Ovary (tissue), 10 donors: ENCODE measurements at places on chromosomes 1 and 21. TPM values are rescaled to one million over a fixed set of nuclear protein-coding genes. Genes with fewer than 3 reads are reported as not detected.

DNA sequence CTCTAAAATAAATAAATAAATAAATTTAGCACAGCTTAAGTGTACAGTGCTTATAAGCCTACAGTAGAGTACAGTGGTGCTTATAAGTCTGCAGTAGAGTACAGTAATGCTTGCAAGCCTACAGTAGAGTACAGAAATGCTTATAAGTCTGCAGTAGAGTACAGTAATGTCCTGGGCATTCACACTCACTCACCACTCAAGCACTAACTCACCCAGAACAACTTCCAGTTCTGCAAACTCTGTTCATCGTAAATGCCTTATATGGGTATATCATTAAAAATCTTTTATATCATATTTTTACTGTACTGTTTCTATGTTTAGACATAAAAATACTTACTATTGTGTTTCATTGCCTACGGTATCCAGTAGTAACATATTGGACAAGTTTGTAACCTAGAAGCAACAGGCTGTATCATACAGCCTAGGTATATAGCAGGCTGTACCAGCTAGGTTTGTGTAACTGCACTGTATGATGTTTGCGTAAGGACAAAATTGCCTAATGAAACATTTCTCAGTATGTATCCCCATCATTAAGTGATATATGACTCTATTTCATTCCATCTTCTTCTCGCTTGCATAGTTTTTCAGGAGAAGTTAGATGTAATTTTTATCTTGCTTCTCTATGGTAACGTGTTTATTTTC lies 14.0 kb upstream of the S100B start:
- no peak for DNase-seq

DNA sequence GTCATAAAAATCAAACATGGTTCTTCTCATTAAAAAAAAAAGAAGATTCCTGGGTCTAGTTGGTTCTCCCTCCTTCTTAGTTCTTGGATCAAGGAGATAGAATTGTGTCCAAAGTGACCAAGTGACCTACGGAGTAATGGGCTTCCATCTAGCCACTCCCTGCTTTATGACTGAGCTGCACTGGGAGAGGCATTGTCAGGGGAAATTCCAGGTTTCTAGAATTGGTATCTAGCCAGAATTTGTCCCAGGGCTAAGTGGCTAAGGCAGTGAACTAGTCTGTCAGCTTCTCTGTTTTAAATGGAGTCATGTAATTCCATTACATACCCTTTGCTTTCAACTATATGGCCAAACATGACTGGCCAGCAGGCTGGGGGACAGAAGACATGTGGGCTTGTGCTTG lies 40.1 kb upstream of the ERG start:
- DNase-seq: no peak

DNA sequence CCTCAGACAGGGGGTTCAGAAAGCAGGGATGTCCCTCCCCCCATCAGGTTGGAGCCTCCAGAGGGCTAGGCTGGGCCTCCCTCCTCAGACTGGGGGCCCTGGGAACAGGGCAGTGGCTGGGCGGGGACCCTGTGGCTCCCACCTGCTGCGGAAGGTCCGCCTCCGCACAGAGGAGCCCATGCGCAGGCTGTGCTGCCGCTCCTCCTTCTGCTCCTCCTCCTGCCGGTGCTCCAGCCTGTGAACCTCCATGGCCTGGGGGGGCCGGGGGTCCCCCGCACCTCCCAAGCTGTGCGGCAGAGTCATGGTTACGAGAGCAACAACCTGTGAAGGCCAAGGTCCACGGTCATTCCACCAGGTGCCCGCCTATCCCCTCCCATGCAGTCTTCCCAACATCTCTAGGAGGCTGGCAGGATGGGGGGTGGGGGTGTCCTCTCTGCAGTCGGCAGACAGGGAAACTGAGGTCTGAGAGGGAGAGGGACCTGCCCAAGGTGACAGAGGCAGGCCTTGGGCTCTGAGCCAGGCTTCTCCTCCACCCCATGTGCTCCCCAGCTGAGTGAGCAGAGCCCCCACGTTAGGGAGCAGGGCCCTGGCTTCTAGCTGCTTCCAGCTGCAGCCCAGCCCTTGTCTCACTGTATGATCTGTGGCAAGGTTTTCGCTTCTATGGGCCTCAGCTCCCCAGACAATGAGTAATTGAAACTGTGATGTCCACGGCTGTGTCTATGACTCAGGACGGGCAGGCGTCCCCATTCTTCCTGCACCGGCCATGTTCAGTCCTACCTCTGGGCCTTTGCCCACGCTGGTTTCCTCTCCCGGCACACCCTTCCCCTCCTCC lies 3.4 kb downstream of the MYOM3 start:
- no peak for DNase-seq

- DNase-seq: peak; percentile 25
Observed at GRCh38 chr1:165828669-165829329, 1.4 kb downstream of the UCK2 start.

DNA sequence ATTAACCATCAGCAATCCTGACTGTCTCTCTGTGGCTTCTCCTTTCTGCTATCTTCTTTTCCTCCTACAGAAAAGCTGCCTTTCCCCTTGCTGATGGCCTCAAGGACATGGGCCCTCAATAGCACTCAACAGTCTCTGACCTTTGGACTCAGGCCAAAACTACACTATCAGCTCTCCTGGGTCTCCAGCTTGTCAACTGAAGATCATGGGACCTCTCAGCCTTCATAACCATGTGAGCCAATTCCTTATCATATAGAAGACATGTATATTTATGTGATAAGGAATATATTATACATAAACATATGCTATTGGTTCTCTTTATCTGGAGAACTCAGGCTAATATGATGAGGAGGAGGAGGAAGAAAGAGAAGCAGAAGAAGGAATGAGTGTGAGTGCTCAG lies 91.8 kb upstream of the GJB5 start:
- DNase-seq: no peak

CYYR1 gene
- total RNA-seq: 12.5 TPM

NGF gene
- 11.8 TPM for total RNA-seq
